GM23338 (cell line): ENCODE measurements at places on chromosomes 4 and X. TPM values are rescaled to one million over a fixed set of nuclear protein-coding genes. Genes with fewer than 3 reads are reported as not detected.

GRCh38 chr4:83371235-83371634, 36.6 kb upstream of the HPSE start:
- no peaks in the 10 kb centered on the region for H3K27me3 ChIP-seq
- H3K27ac ChIP-seq, result no peak overlapping the region
- H3K4me1 ChIP-seq, result no peaks in the 10 kb centered on the region
- H3K36me3 ChIP-seq, result no peaks in the 10 kb centered on the region
- no peak overlapping the region for H3K4me3 ChIP-seq

The MAGEC1 gene
- total RNA-seq, result not detected in 2 replicates

- H3K4me3 ChIP-seq, result no peak overlapping the region
- DNase-seq, result peak; percentile 69
- H3K27me3 ChIP-seq, result no peaks in the 10 kb centered on the region
- no peak overlapping the region for H3K27ac ChIP-seq
Observed at GRCh38 chr4:161320377-161320776, 843.4 kb downstream of the FSTL5 start.

GRCh38 chr4:184347251-184348239, 126.8 kb downstream of the IRF2 start:
- peak; percentile 94 for DNase-seq
- H3K4me3 ChIP-seq, result peak overlapping the region; percentile 15; the same call in 1 of the 2 replicates
- H3K27me3 ChIP-seq, result no peaks in the 10 kb centered on the region
- no peaks in the 10 kb centered on the region for H3K36me3 ChIP-seq
- H3K27ac ChIP-seq, result peak overlapping the region; percentile 88
- H3K4me1 ChIP-seq, result peaks cover 25% of the 10 kb centered on the region

The MAGEC2 gene
- total RNA-seq, result not detected in 2 replicates

DNA sequence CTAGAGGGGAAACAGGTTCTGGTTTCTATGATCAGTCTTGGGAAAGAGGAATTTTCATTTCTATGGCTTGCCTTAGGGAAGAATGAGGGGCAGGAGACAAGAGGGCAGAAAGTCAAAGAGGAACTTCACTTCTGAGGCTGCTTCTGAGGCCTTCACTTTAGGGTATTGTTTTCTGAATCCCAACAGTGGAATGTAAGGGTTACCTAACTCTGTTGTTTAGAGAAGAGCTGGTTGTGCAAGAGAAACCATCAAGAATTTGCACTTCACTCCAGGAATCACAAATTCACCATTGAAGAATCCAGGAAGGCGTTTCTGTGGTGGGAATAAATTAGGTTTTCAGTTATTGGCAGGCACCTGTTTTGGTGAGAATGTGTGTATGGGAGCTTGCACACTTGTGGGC, 126.7 kb upstream of the AMOT start:
- H3K27me3 ChIP-seq, result no peaks in the 10 kb centered on the region
- no peak for DNase-seq
- no peak overlapping the region for H3K4me3 ChIP-seq
- no peaks in the 10 kb centered on the region for H3K4me1 ChIP-seq
